ENCODE measurements at places on chromosomes 4 and X.

- no peak for DNase-seq
Measured at GRCh38 chr4:67575232-67576058, 16.9 kb downstream of the STAP1 start.

DNA sequence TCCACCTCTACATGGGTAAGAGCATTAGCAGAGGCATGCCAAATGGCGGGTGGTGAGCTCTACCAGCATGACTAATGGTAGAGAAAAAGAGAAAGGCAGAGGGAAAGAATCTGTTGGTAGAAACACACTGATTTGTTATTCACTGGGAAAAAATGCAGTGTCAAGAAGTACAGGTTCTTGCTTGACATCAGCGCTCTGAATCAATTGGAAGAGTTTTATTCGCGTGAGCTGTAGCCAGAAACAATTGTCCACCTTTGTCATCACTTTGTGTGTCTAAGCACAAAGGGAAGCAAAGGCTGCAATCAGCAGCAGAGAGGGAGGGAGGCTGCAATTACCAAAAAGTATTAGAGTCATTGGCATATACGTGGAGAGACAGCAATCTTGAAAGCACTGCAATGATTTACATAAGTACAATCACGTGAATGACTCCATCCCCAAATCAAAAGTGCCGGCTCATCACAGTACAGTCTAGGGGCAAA lies 67.7 kb upstream of the HS3ST1 start:
- DNase-seq, result no peak

GRCh38 chr4:97504713-97505112 lies 638.6 kb downstream of the STPG2 start:
- DNase-seq, result no peak

DNA sequence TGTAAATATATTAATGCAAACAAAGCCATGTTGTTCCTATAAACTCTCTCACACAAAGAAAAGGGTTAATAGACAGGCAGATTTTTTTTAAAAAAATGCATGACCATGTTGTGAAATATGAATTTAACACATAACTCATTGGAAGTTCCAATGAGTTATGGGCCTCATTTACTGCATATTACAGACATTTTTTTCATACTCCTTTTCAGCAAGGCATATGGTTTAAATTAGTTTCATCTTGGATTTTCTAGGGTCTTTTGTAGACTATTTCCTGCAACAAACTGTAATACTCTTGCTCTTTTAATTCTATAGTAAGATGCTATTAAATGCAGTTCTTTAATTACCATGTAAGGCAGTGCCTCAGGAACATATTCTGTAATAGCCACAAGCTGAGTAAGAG lies 323.1 kb downstream of the GBA3 start:
- DNase-seq, result no peak

GRCh38 chr4:75107755-75108612 lies 175.1 kb downstream of the PARM1 start:
- no peak for DNase-seq

DNA sequence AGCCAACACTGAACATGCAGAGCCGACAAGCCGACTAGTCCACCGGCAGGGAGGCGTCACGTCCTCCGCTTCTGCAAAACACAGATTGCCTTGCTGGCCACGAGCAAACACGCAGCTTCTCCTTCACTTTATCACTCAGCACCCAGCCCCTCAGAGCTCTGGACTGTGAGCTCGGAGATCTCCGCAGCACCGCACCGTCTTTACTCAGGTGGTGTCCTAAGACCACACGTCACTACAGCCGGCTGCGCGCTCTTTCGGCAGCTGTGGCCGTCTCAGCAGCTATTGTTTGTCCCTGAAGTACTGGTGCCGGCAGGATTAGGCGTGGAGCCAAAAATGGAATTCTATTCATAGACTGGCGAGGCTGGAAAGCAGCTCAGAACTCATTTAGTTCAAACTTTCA lies 72.0 kb downstream of the FAT1 start:
- peak; percentile 36 for DNase-seq

DNA sequence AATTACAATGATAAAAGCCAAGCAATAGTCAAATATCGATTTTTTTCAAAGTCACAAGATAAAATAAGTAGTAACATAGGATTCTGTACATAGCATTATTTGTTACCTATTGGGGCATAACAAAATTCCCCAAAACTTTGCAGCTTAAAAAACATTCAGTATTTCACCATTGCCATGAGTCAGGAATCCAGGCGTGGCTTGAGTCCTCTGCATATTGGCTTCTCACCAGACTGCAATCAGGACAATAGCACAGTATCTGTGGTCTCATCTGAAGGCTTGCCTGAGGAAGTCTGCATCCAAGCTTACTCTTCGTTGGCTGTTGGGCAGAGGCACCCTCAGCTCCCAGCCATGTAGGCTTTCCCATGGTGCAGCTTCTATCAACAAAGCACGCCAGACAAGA lies 6.2 kb upstream of the CTBP1 start:
- no peak for DNase-seq

- no peak for DNase-seq
Measured at GRCh38 chr4:89142691-89143669, 31.6 kb downstream of the TIGD2 start.

DNA sequence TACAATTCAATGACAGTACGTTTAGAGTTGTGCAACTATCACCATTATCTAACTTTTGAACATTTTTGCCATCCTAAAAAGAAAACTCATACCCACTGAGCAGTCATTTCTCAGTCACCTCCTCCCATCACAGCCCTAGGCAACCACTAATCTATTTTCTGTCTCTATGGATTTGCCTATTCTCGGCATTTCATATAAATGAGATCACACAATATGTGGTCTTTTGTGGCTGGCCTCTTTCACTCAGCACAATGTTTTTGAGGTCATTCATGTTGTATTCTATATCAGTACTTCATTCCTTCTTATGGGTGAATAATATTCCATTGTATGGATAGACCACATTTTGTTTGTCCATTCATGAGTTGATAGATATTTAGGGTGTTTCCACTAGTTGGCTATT lies 103.0 kb downstream of the PPEF1 start:
- DNase-seq, result no peak

GRCh38 chrX:100874325-100874724 lies at the start of gene NOX1:
NOX1 (minus strand) TSS chrX:100874359; CDS start chrX:100874139, 220 bp downstream.
- DNase-seq, result no peak

- no peak for DNase-seq
Measured at GRCh38 chr4:107279733-107280132, 243.6 kb upstream of the DKK2 start.

- DNase-seq, result no peak
Measured at GRCh38 chr4:149825336-149825735, 9.7 kb upstream of the IQCM start.

- no peak for DNase-seq
Measured at GRCh38 chr4:1333256-1333655, 13.8 kb upstream of the UVSSA start.

DNA sequence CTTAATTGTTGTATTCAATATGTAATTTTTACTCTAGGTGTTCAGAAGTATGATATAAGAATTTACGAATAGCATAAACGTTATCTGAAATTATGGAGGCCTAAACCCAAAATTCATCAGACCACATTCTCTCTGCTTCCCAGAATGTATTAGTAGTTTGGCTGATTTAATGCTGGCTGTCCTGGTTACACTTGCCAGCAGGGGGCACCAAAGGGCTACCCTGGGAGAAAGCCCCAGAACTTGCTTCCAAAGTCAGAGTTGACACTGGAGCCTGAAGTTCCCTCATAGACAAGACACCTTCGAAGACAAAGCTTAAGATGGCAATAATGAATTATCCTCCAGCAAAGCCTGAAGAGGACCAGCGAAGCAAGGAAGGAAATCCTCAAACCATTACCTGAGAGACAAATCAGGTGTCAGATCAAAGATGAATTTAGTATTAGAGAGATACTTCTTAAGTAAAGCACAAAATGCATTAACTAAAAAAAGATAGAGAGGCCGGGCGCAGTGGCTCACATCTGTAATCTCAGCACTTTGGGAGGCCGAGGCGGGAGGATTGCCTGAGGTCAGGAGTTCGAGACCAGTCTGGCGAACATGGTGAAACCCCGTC lies 11.3 kb upstream of the ANOS1 start:
- no peak for DNase-seq

DNA sequence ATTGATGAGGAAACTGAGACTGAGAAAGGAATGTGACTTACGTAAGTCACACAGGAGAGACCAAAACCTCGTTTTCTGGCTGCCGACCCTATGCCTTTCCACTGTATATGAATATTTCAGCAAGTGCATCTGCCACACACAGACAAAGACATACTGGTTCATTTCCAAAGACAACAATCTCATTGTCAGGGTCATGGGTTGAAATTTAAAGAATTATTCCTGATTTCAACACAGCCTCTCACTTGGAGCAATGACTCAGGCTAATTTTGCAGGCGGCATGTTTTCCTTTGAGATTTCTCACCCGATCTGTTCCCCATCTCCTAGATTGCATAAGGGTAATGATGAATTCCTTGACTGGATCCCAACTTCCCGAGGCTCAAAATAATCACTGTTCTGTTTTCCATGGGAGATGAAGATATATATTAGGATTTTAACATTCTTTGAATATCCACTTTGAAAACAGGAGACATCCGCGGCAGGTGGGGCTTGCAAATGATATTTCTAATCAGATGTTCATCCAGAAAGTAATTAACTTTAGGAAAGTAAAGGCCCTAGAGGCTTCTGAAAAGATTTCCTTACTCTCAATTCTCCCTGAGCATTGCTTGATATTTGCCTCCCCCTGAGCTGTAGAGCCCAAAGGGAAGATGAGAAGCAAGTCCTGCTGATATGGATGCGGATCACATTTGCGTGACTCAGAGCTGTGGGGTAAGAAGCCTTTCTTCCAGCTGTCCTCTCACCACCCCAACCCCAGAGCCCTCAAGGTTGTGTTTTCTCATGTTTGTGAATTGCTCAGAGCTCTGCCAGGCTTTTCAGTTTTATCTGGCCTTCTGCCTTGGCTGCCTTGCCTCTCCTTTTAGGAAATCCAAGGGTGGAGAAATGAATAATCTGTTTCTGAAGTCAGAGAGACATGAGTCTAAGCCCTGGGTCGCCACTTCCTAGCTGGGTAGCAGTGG lies 361.1 kb upstream of the BOD1L1 start:
- DNase-seq, result no peak

- DNase-seq, result no peak
Measured at GRCh38 chr4:167415461-167415860, 181.2 kb upstream of the SPOCK3 start.

DNA sequence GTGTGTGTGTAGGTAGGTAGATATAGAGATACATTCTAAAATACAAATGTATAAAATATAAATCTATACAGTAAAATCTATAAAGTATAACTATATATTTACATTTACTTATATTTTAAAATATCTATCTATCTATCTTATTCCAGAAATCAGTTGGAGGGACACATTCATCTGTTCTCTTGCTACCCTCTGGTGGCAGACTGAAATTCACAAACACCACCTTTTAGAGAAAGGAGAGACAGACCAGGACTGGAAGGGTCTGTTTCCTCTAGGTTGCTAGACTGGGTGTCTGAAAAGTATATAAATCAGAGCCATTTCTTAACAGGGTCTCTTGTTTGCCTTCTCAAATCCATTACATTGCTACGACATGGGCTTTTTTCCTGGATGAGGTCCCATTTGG lies 343.0 kb downstream of the OPHN1 start:
- DNase-seq, result no peak

DNA sequence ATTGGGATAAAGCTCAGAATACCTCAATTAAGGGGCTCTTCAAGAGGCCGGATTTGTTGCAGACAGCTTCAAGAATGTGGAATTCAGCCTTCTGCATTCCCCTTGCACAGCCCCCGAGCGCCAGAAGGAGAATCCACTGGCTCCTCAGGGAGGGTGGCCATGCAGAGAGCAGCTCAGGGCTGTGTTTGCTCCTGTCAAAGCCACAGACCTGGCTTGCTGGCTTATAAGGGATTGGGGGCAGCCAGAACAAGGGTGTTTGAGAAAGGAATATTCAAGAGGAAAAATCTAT lies 36.8 kb downstream of the ING2 start:
- DNase-seq, result no peak

DNA sequence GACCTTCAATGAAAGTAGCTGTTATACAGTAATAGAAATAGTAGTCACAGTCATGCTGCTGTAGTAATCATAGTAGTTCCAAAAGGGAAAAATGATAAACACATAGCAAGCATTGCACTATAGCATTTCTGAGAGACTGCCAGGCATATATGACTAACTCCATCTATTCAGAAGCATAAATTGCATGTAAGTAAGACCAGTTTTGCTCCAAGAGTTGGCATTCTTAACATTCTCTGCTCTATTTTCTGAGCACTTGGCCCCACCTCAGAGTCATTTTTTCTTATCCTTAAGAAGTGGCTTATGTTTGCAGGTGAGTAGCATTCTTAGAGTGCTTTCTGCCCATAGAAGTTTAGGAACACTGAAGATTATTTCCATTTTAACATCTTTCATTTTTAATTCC lies 490.3 kb upstream of the TECRL start:
- DNase-seq, result no peak

DNA sequence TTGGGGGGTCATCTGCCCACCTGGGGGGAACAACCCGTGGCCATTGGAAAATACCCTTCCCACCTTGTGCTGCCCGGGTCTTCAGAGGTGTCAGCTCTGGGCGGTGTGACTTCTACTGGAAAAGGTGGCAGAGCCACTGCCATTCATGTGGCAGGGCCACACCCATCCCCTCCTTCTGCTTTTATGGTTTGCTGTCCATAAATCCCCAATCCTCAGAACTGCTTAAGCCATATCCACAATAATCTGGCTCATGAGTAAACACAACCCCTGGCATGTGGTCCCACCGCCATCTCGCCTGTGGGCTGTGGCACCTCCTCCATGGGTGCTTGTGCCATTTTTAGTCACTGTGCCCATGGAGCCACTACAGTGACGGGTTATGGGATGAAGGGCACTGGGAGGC lies 20.6 kb downstream of the SORCS2 start:
- DNase-seq, result no peak

- no peak for DNase-seq
Measured at GRCh38 chr4:189206953-189207352, 733.7 kb upstream of the FRG1 start.

GRCh38 chrX:47283015-47283771 lies 50.4 kb downstream of the USP11 start:
- DNase-seq, result no peak

GRCh38 chr4:145307763-145308430 lies 127.5 kb upstream of the OTUD4 start:
- no peak for DNase-seq

DNA sequence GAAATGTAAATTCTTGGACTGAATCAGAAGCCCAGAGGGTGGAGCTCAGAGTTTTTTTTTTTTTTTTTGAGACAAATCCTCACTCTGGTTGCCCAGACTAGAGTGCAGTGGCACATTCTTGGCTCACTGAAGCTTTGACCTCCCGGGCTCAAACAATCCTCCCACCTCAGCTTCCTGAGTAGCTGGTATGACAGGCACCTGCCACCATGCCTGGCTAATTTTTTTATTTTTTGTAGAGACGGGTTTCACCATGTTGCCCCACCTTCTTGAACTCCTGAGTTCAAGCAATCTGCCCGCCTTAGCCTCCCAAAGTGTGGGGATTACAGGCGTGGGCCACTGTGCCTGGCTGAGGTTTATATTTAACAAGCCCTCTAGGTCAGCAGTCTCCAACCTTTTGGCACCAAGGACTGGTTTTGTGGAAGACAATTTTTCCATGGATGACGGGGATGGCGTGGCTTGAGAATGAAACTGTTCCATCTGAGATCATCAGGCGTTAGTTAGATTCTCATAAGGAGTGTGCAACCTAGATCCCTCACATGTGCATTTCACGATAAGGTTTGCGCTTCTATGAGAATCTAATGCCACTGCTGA lies 76.7 kb downstream of the FHIP1A start:
- no peak for DNase-seq

Data from cerebellar nuclear complex (tissue), 1 donor.